ENCODE measurements at places on chromosomes 11 and 22. TPM values are rescaled to one million over a fixed set of nuclear protein-coding genes. Genes with fewer than 3 reads are reported as not detected.

DNA sequence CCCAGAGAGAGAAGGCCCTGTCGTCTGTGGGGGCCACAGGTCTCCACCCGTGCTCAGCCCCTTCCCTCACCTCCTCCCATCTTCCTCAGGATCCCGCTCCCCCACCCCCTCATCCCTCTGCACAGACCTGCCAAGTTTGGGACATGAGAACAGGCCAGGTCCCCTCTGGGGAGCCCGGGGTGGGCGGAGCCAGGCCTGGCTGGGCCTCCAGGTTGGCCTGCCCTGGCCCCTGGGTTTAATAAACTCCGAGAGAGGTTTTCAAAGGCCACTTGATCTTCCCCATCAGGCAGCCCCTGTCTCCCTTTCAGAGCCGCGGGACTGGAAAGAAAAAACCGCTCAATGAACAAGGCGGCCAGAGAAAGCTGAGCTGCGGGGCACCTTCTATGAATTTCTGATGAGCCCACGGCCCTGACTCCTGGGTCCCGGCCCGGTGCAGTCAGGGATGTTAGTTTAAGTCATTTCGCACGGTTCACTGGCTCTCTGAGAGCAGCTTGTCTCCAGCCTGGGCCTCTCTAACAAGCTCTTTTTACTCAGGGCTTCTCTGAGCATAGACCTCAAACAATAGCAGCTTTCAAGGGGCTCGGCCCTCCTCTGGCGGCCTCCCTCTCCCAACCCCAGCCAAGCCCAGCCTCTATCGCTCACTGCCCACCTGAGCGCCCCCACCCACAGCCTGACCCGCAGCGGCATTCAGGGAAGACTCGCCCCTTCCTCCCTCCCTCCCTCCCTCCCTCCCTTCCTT is 64.8 kb downstream of the RPUSD4 start:
- no peak for DNase-seq

GRCh38 chr11:1659506-1659905 is 29.9 kb downstream of the KRTAP5-5 start:
- DNase-seq = peak; percentile 32

- DNase-seq = no peak
Measured at GRCh38 chr11:114075344-114075610, 15.8 kb downstream of the ZBTB16 start.

- DNase-seq = no peak
Measured at GRCh38 chr22:41578818-41579217, 10.8 kb downstream of the PMM1 start.

GRCh38 chr22:38751422-38752346 is 4.1 kb downstream of the SUN2 start:
- DNase-seq = peak; percentile 87

Gene MRE11
- total RNA-seq = 17.4 TPM

Gene TECTA
- total RNA-seq = 0.87 TPM
